ENCODE measurements at places on chromosomes 3 and 15. TPM values are rescaled to one million over a fixed set of nuclear protein-coding genes. Genes with fewer than 3 reads are reported as not detected.

DNA sequence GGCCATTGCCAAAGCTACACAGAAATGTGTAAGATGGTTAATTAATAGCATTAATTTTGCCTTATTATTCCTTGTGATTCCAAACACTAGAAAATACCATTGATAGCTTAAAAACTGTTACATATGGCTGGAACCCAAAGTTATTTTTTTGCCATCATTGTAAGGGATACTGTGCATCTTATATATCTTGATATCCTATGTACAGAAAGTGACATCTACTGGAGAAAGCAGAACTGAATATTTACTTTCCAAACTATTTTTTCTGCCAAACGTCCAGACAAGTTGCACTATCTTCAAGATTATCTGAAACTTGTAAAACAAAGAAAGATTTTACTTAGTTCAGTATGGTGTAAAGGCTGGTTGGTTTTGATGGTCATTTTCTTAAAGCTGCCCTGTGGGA lies 33.3 kb upstream of the MEIS2 start:
- no peak for DNase-seq

DNA sequence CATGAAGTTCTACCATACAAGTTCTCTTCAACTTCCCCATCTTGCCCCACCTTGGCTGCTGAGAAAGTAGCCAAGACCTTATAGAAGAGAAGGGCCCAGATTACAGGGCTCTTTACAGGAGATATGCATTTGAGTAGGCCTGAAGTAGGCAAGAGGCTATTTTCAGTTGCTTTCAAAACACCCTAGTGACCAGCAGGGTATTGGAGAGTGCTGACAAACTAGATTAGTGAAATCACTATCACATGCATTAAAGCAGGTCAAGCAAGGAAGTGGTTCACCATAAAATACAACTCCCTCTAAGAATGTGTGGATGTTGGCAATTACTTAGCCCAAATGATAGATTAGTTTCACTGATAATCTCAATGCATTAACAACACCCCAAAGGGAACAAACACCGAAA lies 2.7 kb upstream of the LZTFL1 start:
- no peak for DNase-seq

- DNase-seq, result no peak
These were observed 33.5 kb downstream of the BDH1 start for GRCh38 chr3:197522183-197522715.

Gene SLC27A2
- 60.5 TPM for polyA plus RNA-seq
